ENCODE measurements at places on chromosomes 5 and 9.

- no peak for DNase-seq
Measured at GRCh38 chr5:54696931-54697330, 179.4 kb downstream of the SNX18 start.

GRCh38 chr9:104903609-104904008 lies 24.3 kb downstream of the ABCA1 start:
- no peak for DNase-seq

- DNase-seq: no peak
Measured at GRCh38 chr9:89036383-89036782, 45.1 kb downstream of the S1PR3 start.

GRCh38 chr9:91147079-91147708 lies 214.5 kb downstream of the AUH start:
- DNase-seq: no peak

GRCh38 chr5:171897231-171897630 lies 109.2 kb downstream of the FBXW11 start:
- DNase-seq: no peak

DNA sequence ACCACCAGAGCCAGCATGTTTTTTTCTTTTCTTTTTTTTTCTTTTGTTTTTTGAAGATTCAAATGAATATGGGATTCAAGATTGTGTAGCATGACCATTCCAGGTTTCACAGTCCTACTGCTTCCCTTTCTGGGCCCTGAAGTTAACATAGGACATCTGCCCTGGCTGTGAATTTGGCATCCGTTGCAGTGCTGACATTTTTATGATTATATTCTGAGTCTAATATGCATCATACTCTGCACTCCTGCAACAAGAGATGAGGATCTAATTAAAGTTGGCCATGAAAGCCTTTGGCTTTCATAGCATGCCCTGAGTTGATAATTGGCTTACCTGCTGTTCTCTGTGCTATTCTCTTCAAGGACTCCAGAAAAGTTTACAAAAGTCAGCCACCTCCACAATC lies 29.8 kb downstream of the C5orf22 start:
- DNase-seq: no peak

GRCh38 chr5:177256296-177256695 lies 47.2 kb downstream of the RAB24 start:
- no peak for DNase-seq

DNA sequence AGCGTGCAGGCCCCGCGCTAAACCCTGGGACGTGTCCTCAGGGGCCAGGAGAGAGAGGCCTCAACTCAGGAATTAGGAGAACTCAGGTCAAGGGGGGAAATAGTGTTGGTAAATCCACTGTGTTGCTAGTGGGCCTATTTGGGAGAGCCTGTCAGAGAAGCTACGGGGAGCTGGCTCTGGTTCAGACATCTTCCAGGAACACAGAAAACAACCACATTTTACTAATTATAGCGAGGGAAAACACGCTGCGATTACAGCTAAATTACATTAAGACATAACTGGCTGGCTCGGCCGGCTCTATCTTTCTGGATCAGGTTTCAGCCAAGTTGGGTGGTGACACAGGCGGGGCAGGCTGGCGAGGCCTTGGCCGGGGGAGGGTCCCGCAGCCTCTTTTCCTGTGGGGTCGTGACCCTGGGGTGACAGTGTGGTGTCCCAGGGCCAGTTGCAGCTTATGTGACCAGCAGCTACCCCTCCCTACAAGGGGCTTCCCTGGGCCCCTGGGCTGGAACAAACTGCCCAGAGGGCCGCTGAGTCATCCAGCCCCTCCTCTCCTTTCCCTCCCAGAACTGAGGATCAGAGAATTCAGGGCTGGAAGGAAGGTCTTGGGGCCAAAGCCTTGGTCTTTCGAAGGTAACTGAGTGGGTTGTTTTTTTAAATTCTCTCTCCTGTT lies 75.1 kb downstream of the FGF18 start:
- no peak for DNase-seq

DNA sequence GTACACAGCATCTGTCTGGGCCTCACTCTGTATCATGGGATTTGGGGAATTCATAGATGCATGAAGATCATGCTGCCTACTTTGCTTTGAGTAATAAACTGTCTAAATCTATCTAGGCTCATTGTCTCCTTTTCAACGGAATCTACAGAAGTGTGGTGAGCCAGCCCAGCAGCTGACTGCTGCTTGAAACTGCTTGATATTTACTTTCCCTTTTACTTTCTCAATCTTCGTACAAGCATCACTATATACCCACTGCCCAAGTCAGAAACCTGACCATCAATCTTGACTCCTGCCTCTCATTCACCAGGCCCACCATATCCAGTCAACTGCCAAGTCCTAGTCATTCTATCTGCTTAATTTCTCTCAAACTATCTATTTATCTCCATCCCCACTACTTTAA lies 142.9 kb downstream of the NR2F1-AS1 start:
- DNase-seq: no peak

GRCh38 chr5:137400571-137400970 lies 98.6 kb downstream of the SPOCK1 start:
- no peak for DNase-seq

DNA sequence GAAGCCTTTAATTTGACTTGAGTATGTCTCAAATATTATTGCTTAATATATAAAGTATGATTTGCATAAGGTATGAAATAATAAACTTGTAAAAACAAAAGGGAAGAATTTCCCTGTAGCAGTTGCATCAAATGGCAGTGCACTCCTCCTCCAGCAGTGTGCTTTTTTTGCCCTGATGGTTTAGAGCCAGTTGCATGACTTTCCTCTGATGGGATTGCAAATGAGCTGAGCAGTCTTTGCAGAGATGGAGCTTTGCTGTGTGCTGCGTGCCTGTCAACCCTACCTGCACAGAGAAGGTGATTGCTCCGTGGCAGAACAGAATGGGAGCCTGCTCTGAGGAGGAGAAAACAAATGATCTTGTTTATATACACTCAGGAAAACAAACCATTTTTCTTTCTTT lies 22.7 kb upstream of the CATSPER3 start:
- no peak for DNase-seq

DNA sequence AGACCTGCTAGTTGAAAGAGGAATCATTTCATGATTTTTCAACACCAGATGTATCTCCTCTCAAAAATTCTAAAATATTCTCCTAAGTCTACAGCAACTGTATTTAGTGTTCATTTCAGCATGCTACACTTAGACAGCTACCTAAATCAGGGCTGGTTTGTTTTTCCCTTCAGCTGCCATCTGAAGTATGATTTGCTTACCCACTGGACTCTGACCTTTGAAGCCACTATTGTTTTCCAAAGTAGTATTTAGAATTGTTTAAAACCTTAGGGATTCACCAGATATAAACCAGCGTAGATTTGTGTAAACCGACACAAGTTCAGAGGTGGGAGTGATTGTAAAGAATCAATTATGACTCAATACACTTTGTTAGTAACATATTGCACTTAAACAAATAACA lies 193.1 kb downstream of the ADAMTS6 start:
- DNase-seq: no peak

DNA sequence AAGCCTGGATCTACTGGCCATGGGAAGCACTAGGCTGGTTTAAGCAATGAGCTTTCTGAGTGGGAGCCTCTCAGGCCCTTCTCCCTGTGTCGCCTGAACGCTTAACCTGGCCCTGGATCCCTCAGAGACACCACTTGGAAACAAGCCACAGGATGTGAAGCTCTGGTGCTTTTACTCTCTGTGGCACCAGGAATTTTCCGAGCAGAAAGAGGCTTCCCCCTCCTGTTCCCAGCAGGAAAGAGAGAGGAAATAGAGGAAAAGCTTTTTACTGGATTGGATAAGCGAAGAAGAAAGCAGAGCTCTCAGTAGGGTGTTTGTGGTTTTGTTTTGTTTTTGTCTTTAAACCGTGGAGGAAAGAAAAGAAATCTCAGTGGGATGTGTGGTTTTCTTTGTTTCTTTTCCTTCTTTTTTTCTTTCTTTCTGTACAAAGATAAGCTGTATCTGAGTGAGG lies 34.5 kb downstream of the COL15A1 start:
- no peak for DNase-seq

DNA sequence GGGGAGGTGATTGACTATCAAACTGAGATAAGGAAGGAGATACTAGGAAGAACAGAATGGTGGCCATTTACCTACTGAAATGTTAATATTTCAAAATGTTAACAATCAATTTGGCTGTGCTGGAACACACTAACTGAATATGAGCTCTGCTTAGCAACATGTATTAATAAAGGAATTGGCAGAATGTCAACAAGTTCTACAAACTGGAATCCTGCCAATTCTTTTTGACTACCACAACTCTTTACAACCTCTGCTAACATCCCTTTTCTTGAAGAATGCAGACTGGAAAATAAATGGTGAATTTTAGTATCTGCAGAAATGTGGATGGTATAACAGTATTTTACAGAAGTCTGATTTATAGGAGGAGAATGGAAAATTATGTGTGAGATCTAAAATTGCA lies 446.4 kb downstream of the ISL1 start:
- DNase-seq: no peak

DNA sequence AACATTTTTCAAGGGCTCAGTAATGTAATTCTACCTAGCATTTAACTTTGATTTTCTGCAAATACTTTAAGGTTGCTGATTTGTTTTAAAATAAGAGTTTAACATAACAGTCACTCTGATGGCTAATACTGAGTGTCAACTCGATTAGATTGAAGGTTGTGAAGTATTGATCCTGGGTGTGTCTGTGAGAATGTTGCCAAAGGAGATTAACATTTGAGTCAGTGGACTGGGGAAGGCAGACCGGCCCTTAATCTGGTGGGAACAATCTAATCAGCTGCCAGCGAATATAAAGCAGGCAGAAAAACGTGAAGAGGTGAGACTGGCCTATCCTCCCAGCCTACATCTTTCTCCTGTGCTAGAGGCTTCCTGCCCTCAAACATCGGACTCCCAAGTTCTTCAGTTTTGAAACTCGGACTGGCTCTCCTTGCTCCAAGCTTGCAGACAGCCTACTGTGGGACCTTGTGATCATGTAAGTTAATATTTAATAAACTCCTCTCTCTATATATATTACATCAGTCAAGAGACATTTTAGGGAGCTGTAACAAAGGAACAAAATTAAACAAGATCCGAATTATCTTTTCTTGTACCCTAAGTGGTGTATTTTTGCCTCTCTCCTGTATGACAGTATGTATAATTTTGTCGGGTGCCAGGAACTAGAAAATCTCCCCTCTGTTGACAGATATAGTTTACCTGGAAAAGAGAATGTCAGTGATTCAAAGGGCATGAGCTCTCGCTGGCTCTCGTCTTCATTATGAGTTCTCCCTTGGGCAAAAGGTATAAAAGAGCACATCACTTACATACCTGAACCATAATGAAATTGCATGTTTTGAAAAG lies 576.1 kb downstream of the LRRC70 start:
- no peak for DNase-seq

GRCh38 chr9:96784021-96784420 lies 6.1 kb upstream of the ZNF510 start:
- no peak for DNase-seq

DNA sequence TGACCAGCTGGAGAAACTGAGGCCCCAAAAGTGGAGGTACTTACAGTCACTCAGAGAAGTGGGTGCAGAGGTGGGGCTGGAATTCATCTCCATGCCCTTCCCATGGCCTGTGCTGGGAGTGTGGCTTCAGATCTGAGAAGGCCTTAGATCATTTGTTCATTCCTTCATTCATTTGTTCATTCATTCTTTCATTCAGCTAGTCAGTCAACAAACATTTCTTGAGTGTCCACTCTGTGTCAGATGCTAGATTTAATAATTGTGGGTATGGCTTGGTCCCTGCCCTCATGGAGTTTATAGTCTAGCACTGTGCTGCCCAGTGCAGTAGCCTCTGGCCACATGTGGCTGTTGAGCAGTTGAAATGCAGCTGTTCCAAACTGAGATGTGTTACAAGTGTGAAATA lies 19.0 kb upstream of the CRB2 start:
- no peak for DNase-seq

GRCh38 chr9:4077499-4078102 lies 222.3 kb downstream of the GLIS3 start:
- no peak for DNase-seq

GRCh38 chr9:68625559-68625958 lies 79.5 kb upstream of the PIP5K1B start:
- no peak for DNase-seq

GRCh38 chr5:95907067-95907705 lies 54.5 kb downstream of the ELL2 start:
- no peak for DNase-seq

DNA sequence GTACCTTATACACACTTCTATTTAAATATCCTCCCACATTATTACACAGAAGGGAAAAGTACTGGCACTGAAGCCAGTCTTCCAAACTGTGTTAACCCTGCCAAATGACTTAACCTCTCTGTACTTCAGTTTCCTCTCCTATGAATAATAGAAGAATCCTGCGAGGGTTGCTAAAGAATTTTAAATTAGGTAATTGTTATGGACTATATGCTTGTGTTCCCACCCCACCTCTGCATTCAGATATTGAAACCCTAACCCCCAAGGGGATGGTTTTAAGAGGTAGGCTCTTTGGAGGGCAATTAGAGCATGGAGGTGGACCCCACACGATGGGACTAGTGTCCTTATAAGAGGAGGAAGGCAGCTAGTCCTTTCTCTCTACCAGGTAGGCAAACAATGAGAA lies 72.7 kb downstream of the TTLL11 start:
- DNase-seq: no peak

- DNase-seq: peak; percentile 59
Measured at GRCh38 chr5:100900142-100900795, 2.8 kb downstream of the ST8SIA4 start.

DNA sequence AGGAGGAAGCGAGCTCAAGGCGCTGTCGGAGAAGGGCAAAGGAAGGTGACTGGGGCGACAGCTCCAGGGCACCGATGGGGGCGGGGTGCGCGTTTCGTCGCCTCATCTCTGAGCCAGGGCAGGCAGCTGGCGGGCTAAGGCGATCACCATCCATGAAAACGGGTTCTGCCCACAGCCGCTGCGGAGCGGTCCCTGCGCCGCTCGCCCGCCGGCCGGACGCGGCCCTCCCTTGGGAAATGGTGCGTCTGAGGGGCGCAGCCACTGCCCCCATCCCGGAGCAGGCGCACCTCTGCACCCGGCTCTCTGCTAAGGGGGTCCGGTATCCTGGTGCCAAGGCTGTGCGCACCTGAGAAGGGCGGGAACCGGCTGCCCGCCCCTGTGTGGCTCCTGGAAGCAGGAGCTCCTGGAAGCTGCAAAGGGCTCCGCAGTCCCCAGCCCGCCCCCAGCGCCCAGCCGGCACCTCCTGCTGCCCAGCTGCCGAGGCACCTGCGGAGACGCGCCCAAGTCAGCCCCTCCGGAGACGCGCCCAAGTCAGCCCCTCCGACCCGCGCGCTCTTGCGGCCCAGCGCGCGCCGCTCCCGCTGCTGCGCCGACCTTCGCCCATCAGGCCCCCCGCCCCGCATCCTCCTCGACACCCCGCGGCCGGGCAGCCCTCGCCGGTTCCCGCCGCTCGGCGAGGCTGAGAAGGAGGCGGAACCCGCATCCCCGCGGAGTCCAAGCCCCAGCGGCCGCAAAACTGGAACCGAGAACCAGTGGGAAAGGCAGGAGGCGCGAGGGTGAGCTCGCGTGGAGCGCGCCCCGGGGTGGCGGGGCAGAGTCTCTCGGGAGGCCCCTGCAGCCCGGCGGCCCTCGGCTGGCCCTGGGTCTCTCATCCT lies 757 bp downstream of the ANKRD34B start:
- no peak for DNase-seq

Measured in CD4-positive, alpha-beta T cell treated with Interleukin-4 for 4 hours (primary cell).